H7 (cell line): ENCODE measurements at places on chromosomes 1 and 21. TPM values are rescaled to one million over a fixed set of nuclear protein-coding genes. Genes with fewer than 3 reads are reported as not detected.

DNA sequence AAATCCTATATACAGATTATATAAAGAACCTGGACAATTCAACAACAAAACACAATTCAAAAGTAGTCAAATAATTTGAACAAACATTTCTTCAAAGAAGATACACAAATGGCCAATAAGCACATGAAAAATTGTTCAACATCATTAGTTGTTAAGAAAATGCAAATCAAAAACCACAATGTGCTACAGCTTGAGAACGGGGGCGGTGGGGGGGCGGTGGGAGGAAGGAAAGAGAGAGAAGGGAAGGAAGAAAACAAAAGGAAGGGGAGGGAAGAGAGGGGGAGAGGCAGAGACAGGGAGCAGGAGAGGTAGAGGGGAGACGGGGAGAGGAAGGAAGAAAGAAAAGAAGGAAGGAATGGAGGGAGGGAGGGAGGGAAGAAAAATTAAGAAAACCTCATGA, 44.1 kb downstream of the ASH1L start:
- peak; percentile 16 for DNase-seq

GRCh38 chr21:35818597-35818996, 241.7 kb downstream of the SETD4 start:
- DNase-seq, result no peak

- DNase-seq, result no peak
These were observed 171.3 kb upstream of the HP1BP3 start for GRCh38 chr1:20958430-20958829.

GRCh38 chr1:2950926-2951305, 70.4 kb upstream of the ACTRT2 start:
- no peak for DNase-seq

DNA sequence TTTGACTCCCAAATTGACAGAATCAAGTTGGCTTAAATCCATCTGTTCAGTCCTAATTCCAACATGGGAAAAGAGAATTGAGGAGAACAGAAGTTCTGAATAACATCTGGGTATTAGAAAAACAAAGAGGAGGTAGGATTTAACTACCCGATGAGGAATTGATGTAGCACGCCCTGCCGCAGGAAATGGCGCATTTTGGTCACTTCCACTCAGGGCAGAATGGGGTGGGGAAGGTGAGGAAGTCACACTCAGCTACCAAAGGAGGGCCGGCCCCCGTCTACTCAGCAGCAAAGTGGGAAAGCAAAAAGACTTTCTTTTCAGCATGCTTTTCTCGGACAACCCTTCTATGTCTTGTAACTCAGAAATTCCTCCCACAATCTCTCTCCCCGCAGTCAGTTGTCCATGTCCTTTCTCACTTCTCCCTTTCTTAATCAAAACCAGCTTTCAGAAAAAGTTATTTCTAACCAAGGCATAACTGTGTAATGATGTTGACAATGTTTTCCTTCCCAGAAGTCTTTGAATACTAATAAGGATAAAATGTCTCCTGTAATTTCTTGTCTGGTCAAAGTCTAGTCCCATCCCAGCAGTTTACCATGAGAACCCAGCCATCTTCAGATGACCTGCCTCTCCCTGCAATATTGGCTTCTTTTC, 60.5 kb upstream of the SIPA1L2 start:
- DNase-seq, result no peak

DNA sequence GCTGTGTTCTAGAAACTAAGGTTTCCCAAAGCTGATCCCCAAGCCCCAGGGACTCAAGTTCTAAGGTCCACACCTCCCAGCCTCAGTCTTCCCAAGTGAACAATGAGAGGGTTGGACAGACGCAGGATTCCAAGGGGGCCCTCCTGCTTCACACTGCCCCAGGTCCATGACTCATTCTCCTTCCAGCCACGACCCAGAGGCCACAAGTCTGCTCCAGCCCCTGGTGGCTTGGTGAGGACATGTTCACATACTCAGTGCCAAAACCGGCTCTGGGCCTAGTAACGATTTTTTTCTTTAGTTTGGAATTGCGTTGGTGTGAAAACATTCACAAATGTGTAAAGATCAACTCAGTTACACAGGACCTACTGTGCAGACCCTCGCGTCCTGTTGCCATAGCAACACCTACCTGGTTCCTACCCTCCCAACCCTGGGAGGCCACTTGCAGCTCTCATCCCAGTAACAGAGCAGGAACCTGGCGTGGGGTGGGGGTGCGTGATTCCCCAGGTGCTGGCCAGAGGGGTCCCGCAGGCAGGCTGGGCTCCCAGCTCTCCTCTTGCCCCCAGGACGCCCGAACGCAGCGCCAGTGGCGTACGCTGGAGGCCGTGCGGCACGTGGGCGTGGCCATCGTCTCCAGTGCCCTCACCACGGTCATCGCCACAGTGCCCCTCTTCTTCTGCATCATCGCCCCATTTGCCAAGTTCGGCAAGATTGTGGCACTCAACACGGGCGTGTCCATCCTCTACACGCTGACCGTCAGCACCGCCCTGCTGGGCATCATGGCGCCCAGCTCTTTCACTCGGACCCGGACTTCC, 57.0 kb downstream of the DISP3 start:
- DNase-seq, result peak; percentile 68

GRCh38 chr1:198387587-198387986, 152.9 kb downstream of the ATP6V1G3 start:
- no peak for DNase-seq

- DNase-seq, result no peak
These were observed 122.2 kb downstream of the ACTL8 start for GRCh38 chr1:17877316-17877715.

- DNase-seq, result no peak
These were observed 57.6 kb downstream of the TRIM33 start for GRCh38 chr1:114453361-114453784.

DNA sequence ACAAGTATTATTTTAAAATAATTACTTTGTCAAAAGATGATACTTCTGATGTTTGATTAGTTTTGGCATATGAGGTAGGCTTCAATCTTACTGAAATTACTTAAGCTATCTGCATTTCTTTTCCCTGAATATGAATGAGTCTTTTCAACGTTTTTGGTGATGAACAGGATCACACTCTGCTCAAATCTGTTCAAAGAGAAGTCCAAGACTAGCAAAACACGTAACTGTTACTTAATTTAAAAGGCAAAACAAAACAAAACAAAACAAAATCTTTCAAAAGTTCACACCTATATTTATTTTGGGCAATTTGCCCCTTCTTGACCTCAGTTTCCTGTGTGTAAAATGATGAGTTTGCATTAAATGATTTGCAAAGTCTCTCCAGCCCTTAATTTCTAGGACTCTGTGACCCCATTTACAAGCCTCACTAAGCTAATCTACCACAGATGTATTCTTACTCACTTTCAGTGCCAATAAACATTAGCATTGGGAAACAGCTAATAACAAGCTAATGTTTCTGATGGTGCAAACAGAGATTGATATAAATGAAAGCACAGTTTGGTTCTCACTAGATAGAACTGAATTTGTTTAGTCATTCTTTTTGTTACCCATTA, 865.4 kb downstream of the LTN1 start:
- DNase-seq, result no peak

- DNase-seq, result no peak
These were observed 25.2 kb downstream of the MAGI3 start for GRCh38 chr1:113415310-113416070.

GRCh38 chr1:183226963-183227362, 40.9 kb downstream of the LAMC2 start:
- no peak for DNase-seq

GRCh38 chr1:17047924-17048323, 5.9 kb downstream of the SDHB start:
- no peak for DNase-seq

DNA sequence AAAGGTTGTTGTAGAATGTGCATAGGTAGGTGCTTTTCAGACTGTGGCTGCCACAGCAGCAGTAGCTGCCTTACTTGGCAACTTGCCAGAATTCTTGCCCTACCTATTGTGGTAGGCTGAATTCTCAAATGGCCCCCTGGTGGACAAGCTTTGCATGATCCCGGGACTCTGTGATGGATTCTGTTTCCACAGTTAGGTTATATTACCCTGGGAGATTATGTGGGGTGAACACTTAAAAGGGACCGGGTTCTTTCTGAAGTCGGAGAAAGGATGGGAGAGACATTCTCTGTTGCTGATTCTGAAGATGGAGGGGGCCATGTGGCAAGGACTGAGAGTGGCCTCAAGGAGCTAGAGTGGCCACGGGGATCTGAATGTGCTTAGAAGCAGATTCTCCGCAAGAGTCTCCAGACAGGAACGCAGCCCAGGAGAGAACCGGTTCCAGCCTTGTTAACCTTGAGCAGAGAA, 32.1 kb upstream of the KCNE1 start:
- peak; percentile 68 for DNase-seq

- no peak for DNase-seq
These were observed 39.0 kb downstream of the LRRC8C start for GRCh38 chr1:89671775-89672488.

GRCh38 chr1:207499573-207499972, 3.6 kb downstream of the CR1 start:
- peak; percentile 59 for DNase-seq

Gene RCC2
- 363 and 366 TPM in 2 replicates for total RNA-seq

Gene VANGL1
- total RNA-seq, result 26.8 and 37.1 TPM in 2 replicates

Gene SLC25A44
- total RNA-seq, result 31.9 and 33.2 TPM in 2 replicates

Gene DNM3
- total RNA-seq, result 0.73 and 2.0 TPM in 2 replicates

Gene MTX1
- total RNA-seq, result 180 and 221 TPM in 2 replicates

Gene BEND5
- total RNA-seq, result 13.1 and 19.0 TPM in 2 replicates

Gene ATP6V1G3
- not detected in 2 replicates for total RNA-seq

Gene RAB42
- total RNA-seq, result 6.2 and 11.5 TPM in 2 replicates

Gene PTAFR
- 0.55 and 0.81 TPM in 2 replicates for total RNA-seq

Gene GJA9
- not detected in 2 replicates for total RNA-seq

Gene FMO1
- not detected in 2 replicates for total RNA-seq

Gene TP73
- total RNA-seq, result 0.55 and 1.6 TPM in 2 replicates
